ENCODE measurements at places on chromosomes 5 and 9.
A peak's percentile ranks its signal among the peaks of the same experiment; 100 is the strongest.

DNA sequence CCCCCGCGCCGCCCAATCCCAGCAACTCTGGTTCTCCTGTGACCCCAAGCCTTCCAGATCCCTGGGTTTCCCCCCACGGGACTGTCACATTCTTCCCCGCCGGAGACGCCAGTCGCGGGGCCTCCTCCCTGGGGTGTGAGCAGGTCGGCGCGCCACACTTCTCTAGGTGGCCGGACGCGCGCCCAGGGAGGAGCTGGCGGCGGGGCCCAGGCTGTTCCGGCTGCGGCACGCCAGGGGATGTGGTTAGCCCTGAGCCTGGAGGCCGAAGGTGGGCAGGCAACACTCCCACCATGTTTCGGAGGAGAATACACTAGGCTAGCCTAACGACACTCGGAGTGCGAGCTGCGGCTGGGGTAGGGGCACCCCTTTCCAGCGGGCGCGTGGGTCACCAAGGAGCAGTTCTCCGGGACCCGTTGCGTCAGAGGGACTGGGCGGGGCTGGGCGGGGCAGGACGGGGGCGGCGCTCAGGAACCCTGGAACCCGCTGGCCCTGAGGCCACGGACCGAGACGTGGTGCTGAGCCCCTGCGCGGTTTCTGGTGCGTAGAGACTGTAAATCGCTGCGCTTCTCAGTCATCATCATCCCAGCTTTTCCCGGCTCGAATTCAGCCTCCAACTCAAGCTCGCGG lies at the start of gene SLC27A6:
Gene SLC27A6, plus strand, starts transcription at position 478 of the 627 bp plus-strand sequence. CDS start 650 bp downstream, outside the sequence.
- no peak for DNase-seq

DNA sequence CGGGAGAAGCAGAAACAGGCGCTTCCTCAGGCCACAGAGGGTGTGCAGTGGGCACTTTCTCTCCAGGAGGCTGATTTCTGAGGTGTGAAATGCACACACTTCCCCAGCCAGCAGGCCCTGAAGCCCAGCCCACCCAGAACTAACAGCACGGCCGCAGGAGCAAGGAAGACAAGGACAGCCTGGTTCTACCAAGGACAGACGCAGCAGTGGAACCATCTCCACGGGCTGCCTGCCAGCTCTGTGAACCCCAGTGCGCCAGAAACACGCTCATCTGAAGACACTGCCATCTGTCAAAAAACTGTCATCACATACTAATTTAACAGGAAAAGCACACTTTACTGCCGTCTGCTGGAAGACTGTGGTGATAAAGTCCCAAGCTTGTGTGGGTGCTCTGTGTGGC lies 40.7 kb downstream of the MAPK9 start:
- DNase-seq, result no peak

DNA sequence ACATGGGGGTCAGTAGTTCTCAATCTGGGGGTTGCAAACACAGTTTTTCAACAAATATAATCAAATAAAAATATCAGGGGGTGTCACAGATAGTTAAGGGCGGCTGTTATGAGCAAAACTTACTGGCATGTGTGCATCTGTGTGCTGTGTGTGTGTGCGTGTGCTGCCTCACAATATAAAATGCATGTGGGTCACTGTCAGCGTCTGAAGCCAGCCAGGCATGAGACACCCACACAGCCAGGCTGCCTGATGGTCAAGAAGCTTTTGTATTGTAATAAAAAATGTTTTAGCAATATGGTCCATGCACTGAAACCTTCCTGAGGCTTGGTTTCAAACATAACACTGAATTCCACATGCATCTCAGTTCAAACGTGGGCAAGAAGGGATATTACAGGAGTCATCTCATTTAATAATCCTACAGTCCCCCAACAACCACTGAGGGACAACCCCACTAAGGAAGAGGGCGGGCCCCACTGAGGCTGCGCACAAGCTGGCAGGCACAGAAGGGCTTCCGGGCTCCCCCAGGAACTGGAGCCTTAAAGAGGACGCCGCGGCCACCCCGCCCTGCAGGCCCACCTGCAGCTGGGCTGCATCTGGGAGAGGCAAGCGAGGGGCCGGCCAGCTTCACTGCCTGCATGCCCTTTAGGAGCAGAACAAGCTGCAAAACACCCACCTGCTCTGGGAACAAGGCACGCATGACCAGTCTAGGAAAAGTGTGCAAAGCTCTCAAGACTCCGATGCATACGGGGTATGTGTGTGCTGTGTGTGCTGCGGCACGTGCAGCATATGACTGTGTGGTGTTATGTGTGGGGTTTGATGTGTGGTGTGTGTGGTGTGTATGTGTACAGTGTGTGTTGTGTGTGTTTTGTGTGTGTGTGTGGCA lies 14.1 kb downstream of the SEMA4D start:
- no peak for DNase-seq

DNA sequence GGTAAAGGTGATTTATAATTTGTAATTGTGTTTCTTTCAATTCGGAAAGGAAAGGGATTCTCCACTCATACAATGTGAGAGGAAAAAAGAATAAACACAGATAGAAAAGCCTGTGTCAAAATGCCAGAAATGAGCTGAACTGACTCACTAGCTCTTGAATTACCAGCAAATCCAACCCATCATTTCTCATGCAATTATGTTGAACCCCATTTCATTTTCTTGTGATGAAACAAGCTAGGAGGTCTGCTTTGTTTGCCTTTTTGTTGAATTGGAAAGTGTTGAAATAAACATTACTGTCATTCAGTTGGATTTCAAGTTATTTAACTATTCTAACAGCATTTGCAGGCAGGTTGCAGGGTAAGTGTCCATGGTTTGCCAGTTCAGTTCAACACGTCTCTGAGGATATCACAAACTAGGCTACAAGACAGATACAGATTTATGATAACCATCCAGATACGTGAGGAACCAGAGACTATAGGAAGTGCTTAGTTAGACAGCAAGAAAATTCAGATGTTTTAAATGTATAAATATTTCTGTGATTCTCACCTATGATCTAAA lies 547.2 kb downstream of the MAT2B start:
- no peak for DNase-seq

- DNase-seq, result no peak
Measured at GRCh38 chr9:130073373-130073772, 19.7 kb downstream of the GPR107 start.

DNA sequence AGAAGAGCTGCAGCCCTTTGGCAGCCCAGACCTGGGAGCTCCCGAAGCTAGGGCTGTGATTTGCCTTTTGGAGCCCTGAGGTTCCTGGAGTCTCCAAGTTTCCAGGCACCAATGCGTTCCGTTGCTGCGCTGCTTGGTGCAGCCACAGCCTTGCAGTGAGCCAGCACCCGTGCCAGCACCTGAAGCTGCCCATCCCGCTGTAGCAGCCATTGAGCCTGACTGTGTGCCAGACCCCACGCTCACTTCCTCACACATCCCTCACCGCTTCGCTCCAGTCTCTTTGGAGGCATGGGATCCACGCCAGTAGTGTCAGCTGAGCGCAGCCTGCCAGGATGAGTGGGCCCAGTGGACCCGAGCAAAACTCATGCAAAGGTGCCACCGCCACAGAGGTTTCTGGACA lies 22.5 kb upstream of the C9orf72 start:
- no peak for DNase-seq

- DNase-seq, result no peak
Measured at GRCh38 chr9:95017661-95018060, 291.2 kb downstream of the AOPEP start.

DNA sequence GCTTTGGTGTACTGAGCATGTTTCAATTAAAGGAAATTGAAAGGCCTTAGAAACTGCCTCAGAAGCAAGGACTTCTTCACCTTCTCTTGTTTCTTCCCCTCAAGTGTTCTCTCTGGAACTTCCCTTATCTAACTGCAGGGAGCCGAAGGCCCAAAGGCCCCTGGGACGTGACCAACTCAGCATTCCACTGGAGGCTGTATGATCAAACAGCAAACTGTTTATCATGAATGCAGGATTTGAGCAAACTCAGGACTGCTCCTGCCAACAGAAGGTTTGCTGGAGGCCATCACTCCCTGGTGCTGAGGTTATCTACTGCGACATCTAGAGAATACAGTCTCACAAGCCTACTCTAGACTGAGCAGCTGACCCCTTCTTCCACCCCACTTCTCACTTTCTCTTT lies 4.8 kb upstream of the CDH10 start:
- DNase-seq, result no peak

- DNase-seq, result no peak
Measured at GRCh38 chr9:21686738-21687137, 115.7 kb upstream of the MTAP start.

DNA sequence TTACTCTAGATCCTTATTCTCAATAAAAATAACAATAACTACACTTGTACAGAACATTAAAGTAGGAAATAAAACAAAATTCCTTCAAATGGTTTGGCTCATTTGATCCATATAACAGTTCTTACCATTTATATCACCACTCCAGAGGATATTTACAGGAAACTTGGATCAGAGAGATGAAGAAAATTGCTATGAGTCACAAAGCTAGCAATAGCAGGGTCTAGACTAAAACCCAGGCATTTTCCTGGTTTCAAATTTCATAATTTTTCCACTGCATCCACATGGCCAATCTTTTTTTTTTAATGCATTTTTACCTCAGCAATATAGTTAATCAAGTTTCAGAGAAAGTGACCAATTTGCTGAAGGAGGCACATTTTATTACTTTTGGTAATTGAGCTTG lies 299.2 kb downstream of the ELAVL2 start:
- DNase-seq, result no peak

DNA sequence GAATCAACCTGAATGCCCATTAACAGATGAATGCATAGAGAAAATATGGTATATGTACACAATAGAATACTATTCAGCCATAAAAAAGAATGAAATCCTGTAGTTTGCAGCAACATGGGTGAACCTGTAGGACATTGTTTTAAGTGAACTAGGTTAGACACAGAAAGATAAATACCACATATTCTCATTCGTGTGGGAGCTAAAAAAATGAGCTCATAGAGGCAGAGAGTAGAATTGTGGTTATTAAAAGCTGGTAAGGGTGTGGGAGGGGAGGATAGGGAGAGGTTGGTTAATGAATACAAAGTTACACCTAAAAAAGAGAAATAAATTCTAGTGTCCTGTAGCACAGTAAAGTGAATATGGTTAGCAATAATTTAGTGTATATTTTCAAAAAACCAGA lies 23.5 kb downstream of the PTTG1 start:
- no peak for DNase-seq

GRCh38 chr9:18658804-18659705 lies 185.1 kb downstream of the ADAMTSL1 start:
- DNase-seq, result no peak

DNA sequence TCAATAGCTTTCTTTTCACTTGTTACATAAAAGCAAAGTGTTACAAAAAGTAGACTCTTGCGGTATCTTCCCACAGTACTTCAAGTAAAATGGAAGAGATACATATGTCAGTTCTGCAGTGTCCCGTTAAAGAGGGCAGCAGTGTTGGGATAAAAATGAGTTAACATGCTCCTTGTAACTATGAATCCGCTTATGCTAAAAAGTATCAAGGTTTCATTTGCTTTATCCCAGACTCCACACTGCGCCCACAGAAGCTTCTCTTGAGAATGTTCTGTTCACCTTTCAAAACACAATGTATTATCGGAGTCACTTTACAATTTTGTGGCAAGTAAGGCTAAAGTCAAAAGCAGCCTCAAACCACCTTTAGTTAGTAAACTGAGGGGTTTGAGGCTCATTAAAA lies 790 bp downstream of the PTAR1 start:
- DNase-seq, result no peak

GRCh38 chr9:134182554-134183085 lies 18.3 kb upstream of the RNU6ATAC start:
- no peak for DNase-seq

- DNase-seq, result no peak
Measured at GRCh38 chr5:12284604-12285003, 380.4 kb upstream of the CTNND2 start.

DNA sequence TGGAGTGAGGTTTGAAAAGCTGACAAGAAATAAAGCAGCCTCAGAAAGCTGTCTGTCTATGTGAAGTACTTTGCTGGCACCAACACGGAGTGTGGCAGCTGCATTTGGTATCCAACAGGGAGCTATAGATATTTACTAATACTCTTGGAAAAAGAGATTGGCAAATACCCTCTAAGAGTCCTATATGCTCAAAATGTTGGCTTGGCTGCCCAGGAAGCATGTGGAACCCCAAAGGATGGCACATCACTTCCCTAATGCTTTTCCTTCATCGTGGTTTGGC lies 398.3 kb downstream of the TLE4 start:
- DNase-seq, result no peak

DNA sequence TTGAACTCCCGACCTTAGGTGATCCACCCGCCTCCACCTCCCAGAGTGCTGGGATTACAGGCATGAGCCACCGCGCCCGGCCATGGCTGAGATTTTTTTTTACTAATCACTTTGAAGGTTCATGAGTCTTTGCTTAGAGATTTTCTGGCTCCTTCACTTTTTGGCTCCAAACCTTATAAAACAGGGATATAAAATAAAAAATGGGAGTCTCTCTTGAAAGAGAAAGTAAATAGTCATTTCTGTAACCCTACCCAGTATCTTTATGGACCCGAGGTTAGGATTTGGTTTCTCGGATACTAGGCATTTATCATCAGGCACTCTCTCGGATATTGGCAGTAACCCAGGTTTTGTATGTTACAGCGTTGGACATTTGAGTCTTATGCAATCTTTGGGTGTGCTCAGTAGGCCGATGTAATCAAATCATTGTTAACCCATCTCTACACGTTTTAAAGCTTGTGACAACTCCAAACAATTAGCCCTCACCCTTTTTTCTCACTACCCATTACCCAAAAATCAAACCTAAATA lies 25.3 kb downstream of the STXBP1 start:
- DNase-seq, result no peak

DNA sequence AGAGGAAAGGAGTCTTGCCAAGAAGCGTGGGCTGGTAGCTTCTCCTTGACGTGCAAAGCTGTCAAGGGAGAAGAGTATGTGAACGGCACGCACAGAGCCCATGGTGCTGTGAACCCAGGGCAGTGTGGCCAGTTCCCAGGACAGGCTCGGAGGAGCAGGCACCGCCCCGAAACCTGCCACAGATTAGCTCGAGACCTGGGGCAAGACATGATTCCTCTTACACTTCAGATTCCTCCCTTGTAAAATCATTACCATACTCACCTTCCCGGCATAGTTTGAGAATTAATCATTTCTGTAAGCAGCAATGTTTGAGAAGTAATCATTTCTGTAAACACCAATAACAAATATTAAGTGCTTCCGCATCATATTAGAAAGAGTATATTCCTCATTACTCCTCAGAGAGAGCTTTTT lies 19.9 kb downstream of the GOLM1 start:
- no peak for DNase-seq

- peak; percentile 40 for DNase-seq
Measured at GRCh38 chr9:36129139-36129538, 7.4 kb upstream of the GLIPR2 start.

DNA sequence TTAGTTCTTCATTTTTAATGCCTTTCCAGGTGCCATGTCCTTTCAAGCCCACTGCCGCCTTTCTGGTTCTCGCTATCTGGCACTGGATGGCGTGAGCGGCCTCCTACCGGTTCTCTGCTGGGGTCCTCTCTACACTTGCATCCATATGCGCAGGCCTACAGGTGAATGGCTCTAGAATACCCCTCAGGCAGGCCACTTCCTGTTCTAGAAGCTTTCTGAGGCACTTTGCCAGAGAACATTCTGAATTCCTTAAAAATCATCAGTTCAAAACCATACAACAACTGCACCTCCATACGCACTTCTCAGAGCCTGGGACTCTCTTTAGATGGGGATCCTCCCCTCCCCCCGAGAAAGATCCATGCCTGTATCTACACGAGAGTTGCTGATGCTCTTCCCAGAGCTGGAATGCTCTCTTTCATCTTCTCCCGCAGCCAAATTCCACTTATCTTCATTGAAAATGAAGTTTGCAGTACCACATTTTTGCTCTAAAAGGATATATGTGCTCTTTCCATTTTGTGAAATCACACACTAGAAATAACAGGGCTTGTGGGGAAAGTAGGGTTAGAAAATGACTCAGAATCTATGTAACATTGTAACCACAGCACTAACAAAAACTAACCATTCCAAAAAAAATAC lies 1.4 kb upstream of the LHFPL2 start:
- DNase-seq, result peak; percentile 18
